Muscle of arm (tissue), 14 donors: ENCODE measurements at places on chromosomes 2 and 18. TPM values are rescaled to one million over a fixed set of nuclear protein-coding genes. Genes with fewer than 3 reads are reported as not detected.

DNA sequence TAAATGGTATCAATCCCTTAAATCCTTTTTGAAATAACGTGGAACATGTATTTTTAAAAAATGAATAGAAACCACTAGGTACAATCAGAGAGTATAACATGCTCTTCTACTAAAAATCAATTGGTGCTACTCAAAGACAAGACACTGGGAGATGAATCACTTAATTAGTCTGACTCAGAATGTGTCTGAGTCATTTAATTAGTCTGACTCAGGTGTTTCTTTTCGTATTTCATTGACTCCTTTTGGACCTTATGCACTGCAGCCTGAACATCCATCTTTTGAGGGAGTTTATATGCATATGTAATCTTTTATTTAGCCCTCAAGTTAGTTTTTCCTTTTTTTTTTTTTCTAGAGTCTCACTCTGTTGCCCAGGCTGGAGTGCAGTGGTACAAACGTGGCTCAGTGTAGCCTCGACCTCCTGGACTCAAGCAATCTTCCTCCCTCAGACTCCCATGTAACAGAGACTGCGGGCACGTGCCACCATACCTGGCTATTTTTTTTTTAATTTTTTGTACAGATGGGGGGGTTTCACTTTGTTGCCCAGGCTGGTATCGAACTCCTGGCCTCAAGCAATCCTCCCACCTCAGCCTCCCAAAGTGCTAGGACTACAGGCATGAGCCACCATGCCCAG lies 26.5 kb downstream of the PPP4R3B start:
- no peak for DNase-seq

The NFATC1 gene
- 12.5 TPM for polyA plus RNA-seq

DNA sequence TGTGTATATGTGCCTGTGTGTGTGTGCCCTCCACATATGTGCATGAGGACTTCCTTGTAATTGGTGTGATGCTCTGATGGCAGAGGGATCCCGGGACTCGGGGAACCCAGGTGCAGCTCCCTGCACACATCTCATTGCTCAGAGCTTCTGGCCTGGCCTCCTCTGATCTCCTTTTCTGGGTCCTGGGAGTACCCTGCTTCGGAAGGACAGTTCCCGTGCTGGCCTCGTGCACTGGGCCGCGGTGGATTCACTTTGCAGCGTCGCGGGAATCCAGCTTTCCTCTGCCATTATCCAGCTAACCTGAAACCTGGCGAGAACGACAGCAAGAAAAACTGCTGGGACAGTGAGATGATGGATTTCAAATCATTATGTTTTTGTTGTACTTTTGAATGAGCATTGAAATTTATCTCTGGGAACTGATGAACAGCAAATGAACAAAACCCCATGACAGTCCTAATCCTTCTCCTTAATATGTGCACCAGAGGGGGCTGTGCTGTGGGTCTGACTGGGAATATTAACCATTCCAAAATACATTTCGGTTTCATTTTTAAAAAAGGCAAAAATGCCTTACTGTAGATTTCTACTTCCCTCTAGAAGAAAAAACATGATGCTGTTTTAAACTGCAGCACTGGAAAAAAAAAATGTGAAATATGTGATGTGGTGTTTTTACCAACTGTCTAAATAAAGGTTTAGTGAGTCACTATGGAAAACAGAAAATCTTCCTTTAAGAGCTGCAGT lies 78.2 kb downstream of the PTGR3 start:
- peak; percentile 31 for DNase-seq

GRCh38 chr2:134491771-134492441 lies 226.9 kb downstream of the TMEM163 start:
- no peak for DNase-seq

The DCDC2C gene
- polyA plus RNA-seq = not detected

The SCYGR6 gene
- polyA plus RNA-seq = not detected

DNA sequence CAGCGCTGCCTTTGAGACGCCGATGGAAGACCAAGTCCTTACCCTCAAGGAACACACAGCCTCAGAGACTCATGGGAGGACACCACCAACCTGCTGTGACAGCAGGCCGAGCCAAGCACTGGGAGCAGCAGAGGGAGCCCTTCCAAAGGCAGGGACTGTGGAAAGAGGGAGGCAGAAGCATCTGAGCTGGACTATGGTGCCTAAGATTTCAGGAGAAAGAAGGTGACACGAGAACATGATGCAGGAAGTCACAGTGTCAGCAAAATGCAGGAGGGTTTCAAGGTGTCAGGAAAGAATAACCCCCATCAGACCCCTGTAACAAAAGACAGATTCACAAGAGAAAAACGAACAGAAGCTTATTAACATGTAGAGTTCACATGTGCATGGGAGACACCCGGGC lies 24.2 kb upstream of the COX7A2L start:
- DNase-seq = no peak

DNA sequence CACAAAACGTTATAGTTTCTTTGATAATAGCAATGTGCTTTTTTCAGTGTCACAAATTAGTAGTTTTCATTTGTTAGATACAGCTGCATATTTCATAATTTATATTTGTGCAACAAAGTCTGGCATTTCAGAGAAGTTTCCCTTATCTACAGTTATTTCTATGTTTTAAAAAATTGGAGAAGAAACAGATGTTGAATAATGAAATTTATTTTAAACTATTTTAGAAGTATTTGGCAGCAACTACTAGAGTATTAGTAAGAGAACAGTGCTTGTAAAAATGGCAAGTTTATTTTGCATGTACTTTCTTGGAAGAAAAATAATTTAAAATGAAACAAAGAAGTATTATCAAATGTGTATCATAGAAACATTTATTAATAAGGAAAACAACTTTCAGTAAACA lies 68.6 kb upstream of the COL5A2 start:
- DNase-seq = no peak

GRCh38 chr2:134245340-134245984 lies 8.4 kb upstream of the MGAT5 start:
- peak; percentile 60 for DNase-seq
